ENCODE measurements at places on chromosomes 3 and 15. TPM values are rescaled to one million over a fixed set of nuclear protein-coding genes. Genes with fewer than 3 reads are reported as not detected.

Gene EPHB1
- total RNA-seq = 0.81 TPM

Gene CLRN1
- total RNA-seq = not detected

Gene CLDN18
- total RNA-seq = not detected

Gene CCDC13
- total RNA-seq = 0.38 TPM

Gene LRRIQ4
- not detected for total RNA-seq

Gene IMP3
- total RNA-seq = 65.3 TPM

Gene GOLGA6D
- not detected for total RNA-seq

Gene PRR20G
- not detected for total RNA-seq

Gene PRTG
- 1.4 TPM for total RNA-seq

Gene TF
- under 0.01 TPM for total RNA-seq

Gene CTSH
- total RNA-seq = 1.0 TPM

Gene LRRC2
- under 0.01 TPM for total RNA-seq

Gene PDCD7
- total RNA-seq = 12.5 TPM

Gene LIPC
- 0.09 TPM for total RNA-seq

Gene FYTTD1
- total RNA-seq = 41.5 TPM

Gene AHSG
- not detected for total RNA-seq

Gene SLC6A20
- not detected for total RNA-seq

Gene C3orf52
- 3.8 TPM for total RNA-seq

Gene ARL6
- total RNA-seq = 4.6 TPM

Gene HDC
- not detected for total RNA-seq

Gene HYAL2
- 442 TPM for total RNA-seq

Gene PLA2G4E
- not detected for total RNA-seq

Gene FAM107A
- total RNA-seq = 5.4 TPM

Gene HTR3E
- not detected for total RNA-seq

Gene CYP11A1
- total RNA-seq = not detected

Gene ASB14
- not detected for total RNA-seq

Gene SLC22A14
- total RNA-seq = 0.09 TPM

Gene HRH1
- total RNA-seq = 11.7 TPM

Gene CPNE9
- total RNA-seq = not detected

Gene FBXW12
- not detected for total RNA-seq

Gene TMEM158
- 5.6 TPM for total RNA-seq

Gene PPP2R3A
- total RNA-seq = 6.7 TPM

Gene KY
- not detected for total RNA-seq

Gene MOBP
- 0.09 TPM for total RNA-seq

Gene DOCK3
- total RNA-seq = under 0.01 TPM

Gene GHRL
- total RNA-seq = 0.09 TPM

Gene SPINK8
- not detected for total RNA-seq

Gene GOLGA6L9
- total RNA-seq = 3.7 TPM

Gene FEM1B
- total RNA-seq = 54.9 TPM

Gene KNG1
- not detected for total RNA-seq

Gene ISLR
- total RNA-seq = not detected

Gene CCDC9B
- total RNA-seq = 75.5 TPM

Gene TMEM212
- total RNA-seq = not detected

Gene USP3
- 41.9 TPM for total RNA-seq

Gene MCTP2
- total RNA-seq = 0.47 TPM

Gene GRK7
- total RNA-seq = under 0.01 TPM

Gene CSPG4
- total RNA-seq = under 0.01 TPM

Gene CSNK1G1
- total RNA-seq = 29.5 TPM

Gene AMIGO3
- not detected for total RNA-seq

Data from endothelial cell of coronary artery (primary cell).